Effector memory CD4-positive, alpha-beta T cell (primary cell): ENCODE measurements at places on chromosomes 1 and 21.

- DNase-seq = no peak
Observed at GRCh38 chr1:12552111-12552888, 65.7 kb downstream of the DHRS3 start.

- no peak for DNase-seq
Observed at GRCh38 chr1:16122916-16123315, 33.0 kb downstream of the EPHA2 start.

DNA sequence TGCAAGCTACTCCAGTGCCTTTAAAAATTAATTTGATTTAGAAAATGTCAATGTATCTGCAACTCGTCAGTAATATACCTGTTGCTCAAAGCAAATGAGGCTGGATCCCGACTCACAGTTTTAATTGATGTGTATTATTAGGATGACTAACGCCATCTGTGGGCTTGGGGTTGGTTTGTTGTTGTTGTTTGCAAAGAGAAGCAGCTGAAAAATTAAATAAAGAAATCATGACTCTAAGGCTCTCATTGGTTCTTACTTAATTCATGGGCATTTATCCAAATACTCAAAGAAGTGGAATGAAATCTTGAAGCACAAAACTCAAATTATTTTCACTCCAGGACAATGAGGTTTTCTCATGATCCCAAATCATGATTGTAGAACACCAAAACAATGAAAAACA, 46.4 kb downstream of the SEC16B start:
- no peak for DNase-seq

- no peak for DNase-seq
Observed at GRCh38 chr21:40766381-40766780, 80.6 kb downstream of the DSCAM start.

GRCh38 chr1:99662539-99663080, 16.7 kb downstream of the PALMD start:
- DNase-seq = no peak

- DNase-seq = no peak
Observed at GRCh38 chr1:55646181-55646580, 431.0 kb upstream of the USP24 start.

- DNase-seq = no peak
Observed at GRCh38 chr1:7784492-7785071, 491 bp downstream of the PER3 start.

- DNase-seq = no peak
Observed at GRCh38 chr1:22518379-22518778, 44.9 kb upstream of the EPHA8 start.

GRCh38 chr1:39980555-39981313, 25.8 kb downstream of the MFSD2A start:
- DNase-seq = no peak

GRCh38 chr1:87915771-87916170, 587.1 kb downstream of the LMO4 start:
- DNase-seq = no peak

DNA sequence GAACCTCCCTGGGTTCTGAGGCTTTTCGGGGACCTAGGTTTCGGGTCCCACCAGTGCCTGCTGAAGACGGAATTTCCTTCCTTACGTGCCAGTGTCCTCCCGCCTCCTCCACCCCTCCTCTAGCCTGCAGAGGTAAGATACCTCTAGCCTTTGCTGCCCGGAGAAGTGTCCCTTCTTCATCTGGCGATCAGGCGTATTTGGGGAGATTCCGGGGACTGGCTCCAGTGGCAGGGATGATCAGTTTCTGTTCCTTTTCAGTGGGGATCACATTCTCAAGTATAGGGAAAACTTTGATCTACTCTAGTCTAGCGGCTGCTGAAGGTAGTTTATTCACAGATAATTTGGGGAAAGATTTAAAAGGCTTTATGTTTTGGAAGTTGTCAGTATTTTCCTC, 674 bp downstream of the CEP350 start:
- DNase-seq = no peak

GRCh38 chr1:235416662-235417049, 49.4 kb downstream of the TBCE start:
- no peak for DNase-seq
